Large intestine (tissue), 12 donors: ENCODE measurements at places on chromosomes 3 and 15. TPM values are rescaled to one million over a fixed set of nuclear protein-coding genes. Genes with fewer than 3 reads are reported as not detected.

The TUBGCP5 gene
- 19.5 TPM for polyA plus RNA-seq

The CLDN18 gene
- 4.1 TPM for polyA plus RNA-seq

The CCDC39 gene
- polyA plus RNA-seq = not detected

The ESYT3 gene
- polyA plus RNA-seq = 1.8 TPM

DNA sequence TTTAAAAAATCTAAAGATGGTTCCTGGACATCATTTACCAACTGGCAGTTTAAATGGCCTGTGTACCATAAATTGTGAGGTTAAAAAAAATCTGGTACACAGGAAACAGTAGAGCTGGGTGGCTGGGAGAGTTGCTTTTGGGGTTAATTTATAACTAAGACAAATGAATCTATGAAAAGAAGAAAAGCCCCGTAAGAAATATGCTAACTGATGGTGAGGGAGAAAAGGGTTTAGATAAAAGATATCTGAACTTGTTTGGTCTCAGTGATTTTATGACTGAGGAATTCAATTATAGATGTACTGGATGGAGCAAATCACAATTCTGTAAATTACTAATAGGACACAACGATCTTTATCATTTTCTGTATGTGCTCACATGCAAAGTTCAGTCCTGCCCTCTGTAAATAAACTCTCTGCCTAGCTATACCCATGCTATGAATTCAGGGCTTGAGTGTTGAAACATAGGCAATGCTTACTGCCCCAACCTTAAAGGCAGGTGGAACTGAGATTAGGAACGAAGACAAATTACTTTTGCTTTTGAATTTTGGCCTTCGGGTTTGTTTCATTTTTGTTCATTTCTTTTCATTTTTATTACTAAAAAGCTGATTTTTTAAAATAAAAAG is 28.0 kb downstream of the PPARG start:
- no peaks in the 10 kb centered on the region for H3K36me3 ChIP-seq
- H3K27ac ChIP-seq = peak overlapping the region; percentile 1
- H3K4me3 ChIP-seq = no peak overlapping the region
- H3K4me1 ChIP-seq = no peaks in the 10 kb centered on the region

DNA sequence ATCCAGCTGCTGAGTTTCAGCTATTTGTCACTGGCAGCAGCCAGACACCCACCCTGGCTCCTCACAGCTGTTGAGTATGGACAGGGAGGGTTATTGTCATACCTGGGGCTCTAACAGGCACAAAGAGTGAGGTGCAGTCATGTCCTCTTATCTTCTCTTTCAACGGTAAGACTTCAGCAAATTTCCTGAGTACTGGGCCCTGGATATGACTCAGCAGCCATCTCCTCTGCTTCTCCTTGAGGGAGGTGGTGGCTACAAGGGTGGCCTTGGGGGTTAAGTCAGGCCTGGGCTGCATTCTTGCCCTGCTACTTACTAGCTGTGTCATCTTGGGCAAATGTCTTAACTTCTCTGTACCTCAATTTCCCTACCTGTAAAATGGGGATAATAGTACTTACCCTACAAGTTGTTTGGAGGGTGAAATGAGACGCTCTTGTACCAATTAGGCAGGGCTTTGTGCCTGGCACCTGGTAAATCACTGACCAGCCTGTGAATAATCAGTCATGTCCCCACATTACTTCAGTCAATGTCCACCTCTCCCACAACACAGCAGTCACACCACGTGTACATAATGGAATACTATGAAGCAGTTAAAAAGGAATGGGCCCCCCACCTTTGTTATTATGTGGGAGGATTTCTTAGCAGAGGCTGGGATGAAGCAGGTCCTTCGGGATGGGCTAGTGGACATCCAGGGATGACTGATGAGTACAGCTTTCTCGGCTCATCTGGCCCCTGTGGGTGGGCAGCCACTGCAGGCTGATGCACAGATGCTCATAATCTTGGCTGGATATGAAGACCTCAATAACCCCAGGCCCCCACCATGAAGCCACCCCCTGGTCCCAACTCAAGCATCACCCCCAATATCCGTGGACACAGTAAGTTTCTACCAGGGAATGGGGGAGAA is 528.8 kb downstream of the SHQ1 start:
- DNase-seq = no peak
- no peaks in the 10 kb centered on the region for H3K4me1 ChIP-seq
- H3K27ac ChIP-seq = peak overlapping the region; percentile 24
- H3K36me3 ChIP-seq = no peaks in the 10 kb centered on the region
- H3K27me3 ChIP-seq = no peaks in the 10 kb centered on the region
- no peak overlapping the region for H3K4me3 ChIP-seq

DNA sequence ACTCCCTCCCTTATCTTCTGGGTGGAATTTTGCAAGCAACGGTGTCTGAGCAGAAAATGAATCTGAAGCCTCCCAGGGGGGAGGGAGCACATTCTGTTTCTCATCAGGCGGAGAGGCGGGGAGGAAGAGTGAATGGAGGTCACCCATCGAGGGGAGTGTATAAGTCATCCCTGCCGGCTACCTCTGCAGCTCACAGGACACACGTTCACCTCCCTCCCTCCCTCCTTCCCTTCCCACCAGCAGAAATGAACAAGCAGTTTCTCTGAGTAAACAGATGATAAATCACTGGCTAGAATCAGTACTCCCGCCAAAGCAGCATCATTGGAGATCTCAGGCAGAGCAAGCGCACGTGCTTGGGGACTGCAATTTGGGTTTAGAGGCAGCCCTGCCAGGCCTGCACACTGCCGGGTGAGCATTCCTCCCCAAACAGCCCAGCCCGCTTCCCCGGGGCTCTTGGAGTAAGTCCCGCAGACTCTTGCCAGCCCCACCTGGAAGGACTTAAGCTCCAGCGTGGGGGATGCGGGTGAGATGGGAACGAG is 38.3 kb downstream of the CPN2 start:
- H3K27ac ChIP-seq = no peak overlapping the region
- no peak for DNase-seq
- H3K4me3 ChIP-seq = no peak overlapping the region
- peaks cover 13% of the 10 kb centered on the region for H3K4me1 ChIP-seq

DNA sequence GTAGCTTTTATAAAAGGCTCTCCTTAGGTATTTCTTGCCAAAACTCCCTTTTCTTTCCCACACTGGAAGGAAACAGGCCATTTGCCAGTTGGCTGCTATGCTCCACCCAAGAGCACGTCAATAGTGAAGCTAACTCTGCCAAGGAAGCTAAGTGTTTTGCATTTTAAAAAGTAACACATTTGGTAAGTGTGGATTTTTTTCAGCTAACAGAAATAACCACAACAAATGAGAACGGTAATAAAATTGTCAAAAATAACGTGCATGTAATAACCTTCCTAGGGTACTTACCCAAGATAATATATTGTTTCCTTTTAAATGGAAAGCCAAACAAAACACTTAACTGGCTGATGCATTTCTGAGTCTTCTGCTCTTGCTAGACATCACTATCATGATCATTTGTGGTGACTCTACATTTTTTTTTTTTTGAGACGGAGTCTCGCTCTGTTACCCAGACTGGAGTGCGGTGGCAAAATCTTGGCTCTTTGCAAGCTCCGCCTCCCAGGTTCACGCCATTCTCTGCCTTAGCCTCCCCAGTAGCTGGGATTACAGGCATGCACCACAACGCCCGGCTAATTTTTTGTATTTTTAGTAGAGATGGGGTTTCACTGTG is 4.6 kb downstream of the DPP8 start:
- H3K27me3 ChIP-seq = no peaks in the 10 kb centered on the region
- peaks cover 23% of the 10 kb centered on the region for H3K36me3 ChIP-seq
- H3K4me1 ChIP-seq = peaks cover 7% of the 10 kb centered on the region
- no peak for DNase-seq
- H3K4me3 ChIP-seq = no peak overlapping the region
- no peak overlapping the region for H3K27ac ChIP-seq

- no peaks in the 10 kb centered on the region for H3K4me1 ChIP-seq
- H3K4me3 ChIP-seq = no peak overlapping the region
- H3K27ac ChIP-seq = no peak overlapping the region
Measured at GRCh38 chr3:152785051-152785450, 49.9 kb upstream of the P2RY1 start.

DNA sequence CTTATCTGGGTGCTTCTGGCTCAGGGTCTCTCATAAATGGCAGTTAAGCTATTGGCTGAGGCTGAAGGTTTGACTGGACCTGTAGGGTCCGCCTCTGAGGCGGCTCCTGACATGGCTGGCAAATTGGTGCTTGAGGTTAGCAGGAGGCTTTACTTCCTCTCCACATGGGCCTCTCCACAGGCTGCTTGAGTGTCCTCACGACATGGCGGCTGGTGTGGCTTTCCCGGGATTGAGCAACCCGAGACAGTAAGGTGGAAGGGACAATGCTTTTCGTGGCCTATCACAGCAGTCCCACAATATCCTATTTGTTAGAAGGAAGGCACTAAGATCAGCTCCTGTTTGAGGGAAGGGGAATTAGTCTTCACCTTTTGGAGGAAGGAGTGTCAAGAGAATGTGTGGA is 267.3 kb upstream of the LRRFIP2 start:
- no peak for DNase-seq
- H3K27ac ChIP-seq = no peak overlapping the region
- H3K4me3 ChIP-seq = no peak overlapping the region
- H3K36me3 ChIP-seq = no peaks in the 10 kb centered on the region
- peaks cover 2% of the 10 kb centered on the region for H3K27me3 ChIP-seq

- H3K4me1 ChIP-seq = peaks cover 48% of the 10 kb centered on the region
- no peak overlapping the region for H3K4me3 ChIP-seq
- H3K36me3 ChIP-seq = no peaks in the 10 kb centered on the region
Measured at GRCh38 chr15:69590932-69591524, 138.4 kb downstream of the RPLP1 start.
